ENCODE measurements at places on chromosomes 5 and 9.

- DNase-seq, result no peak
These were observed 234.5 kb downstream of the PAPPA start for GRCh38 chr9:116387934-116388698.

DNA sequence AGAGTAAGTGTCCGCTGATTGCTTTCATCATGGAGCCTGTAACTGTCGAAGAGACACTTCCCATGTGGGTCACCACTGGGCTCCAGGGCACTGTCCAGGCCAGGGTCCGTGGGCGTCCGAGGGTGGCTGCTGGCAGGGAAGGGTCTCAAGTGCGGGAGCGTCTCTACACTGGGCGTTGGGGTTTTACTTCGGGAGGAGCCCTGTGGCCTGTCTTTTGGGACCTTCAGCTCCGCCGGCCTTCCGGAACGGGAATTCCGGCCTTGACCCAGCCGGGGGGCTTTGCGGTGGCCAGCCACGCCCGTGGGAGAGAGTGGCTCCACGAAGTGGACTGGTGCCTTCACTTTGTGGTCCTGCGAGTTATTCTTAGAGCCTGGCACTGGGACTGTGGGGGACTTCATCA, 86.2 kb downstream of the CAMSAP1 start:
- no peak for DNase-seq

GRCh38 chr5:24591426-24591825, 53.4 kb downstream of the CDH10 start:
- no peak for DNase-seq

DNA sequence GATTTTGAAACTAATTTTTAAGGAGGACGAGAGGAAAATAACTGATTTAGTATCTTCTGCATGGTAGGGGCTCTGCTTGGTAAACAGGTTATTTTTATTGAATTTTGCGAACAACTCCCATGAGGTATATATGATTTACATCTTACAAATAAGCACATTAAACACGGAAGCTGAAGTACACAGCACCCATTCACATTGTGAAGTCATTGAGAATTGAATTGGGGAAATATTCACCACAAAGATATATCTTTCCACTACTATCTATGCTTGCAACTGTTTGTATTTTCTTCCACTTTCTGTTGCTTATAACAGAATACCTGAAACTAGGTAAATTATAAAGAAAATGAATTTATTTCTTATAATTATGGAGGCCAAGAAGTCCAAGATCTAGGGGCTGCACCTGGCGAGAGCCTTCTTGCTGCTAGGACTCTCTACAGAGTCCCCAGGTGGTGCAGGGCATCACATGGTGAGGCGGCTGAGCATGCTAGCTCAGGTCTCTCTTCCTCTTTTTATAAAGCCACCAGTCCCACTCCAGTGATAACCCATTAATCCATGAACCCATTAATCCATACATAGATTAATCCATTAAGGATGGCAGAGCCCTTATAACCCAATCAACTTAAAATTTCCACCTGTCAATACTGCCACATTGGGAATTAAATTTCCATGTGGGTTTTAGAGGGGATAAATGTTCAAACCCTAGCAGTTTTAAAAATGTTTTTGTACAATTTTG, 79.0 kb upstream of the ZNF608 start:
- DNase-seq, result no peak
